Hematopoietic multipotent progenitor cell treated with erythropoietin and hydrocortisone succinate and interleukin-3 and kit ligand, for 17 days (in vitro differentiated cells): ENCODE measurements at places on chromosomes 13 and 19.
A peak's percentile ranks its signal among the peaks of the same experiment; 100 is the strongest.

DNA sequence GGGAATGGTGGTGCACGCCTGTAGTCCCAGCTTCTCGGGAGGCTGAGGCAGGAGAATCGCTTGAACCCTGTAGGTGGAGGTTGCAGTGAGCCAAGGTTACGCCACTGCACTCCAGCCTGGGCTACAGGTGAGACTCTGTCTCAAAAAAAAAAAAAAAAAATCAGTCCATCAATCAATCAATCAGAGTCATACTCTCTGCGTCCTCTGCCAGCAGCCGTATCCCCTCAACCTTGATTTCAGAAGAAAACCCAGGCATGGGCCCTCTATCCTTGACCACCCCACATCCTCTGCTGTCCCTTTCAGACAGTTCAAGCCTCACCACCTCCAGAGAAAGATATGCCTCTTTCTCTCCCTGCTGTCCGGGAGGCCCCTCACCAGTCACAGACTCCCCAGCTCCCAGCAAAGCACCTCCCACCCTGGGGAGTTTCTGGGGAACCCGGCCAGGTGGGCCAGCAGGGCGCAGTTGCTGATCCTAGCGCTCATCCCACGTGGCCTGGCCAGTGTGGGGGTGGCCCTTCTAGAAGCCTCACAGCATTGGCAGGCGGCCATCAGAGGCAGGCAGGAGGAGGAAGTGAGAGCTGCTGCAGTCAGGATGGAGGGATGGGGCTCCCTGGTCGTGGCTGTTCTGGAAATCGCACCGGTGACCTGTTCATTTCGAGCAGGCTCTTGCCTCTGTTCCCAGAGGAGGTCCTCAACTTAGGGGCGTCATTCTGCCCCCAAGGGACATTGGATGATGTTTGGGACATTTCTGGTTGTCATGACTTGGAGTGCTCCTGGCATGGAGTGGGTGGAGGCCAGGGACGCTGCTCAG lies 10.2 kb upstream of the JSRP1 start:
- DNase-seq: peak; percentile 93

DNA sequence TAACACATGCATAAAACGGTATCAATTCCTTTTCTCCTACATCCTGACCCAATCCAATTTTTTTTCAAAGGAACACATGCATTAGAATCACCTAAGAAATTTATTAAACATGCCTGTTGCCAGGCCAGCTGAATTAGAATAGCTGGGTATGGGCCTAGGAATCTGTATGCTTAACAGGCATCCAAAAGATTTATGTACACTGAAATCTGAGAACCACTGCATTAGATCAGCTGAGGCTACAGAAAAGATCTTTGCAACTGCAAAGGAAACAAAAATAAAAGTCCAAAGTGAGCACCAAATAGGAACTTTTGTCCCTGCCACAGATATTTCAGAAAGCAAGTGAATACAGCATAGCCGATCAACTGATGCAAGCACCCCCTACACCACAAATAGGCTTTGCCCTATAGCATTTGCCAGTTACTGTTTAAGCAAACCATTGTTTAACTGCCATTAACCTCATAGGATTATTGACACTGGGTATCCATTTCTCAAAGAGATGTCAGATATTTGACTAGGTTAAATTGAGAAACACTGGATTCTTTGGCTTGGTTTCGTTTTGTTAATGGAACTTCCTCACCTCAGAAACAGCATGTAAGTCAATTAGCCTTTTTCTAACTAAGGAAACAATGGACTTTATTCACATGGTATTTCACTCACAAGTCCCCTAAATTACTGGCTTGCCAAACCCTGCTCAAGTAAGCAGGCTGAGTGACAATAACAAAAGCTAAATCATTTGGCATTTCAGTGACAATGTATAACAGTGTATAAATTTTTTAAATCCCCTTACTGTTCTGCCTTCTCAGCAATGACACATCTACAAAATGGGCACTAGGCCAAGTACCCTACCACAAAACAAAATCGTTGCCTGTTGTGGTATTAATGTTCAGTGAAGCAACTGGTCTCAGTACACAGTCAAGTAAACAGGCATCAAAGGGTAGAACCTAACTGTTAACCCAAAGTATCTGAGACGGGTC lies 67.8 kb downstream of the SUCLA2 start:
- DNase-seq: no peak

- DNase-seq: no peak
Observed at GRCh38 chr13:43879755-43880181, at the start of gene LACC1. TSS of gene LACC1 (plus strand) at chr13:43879904. CDS start at chr13:43880986, 1,082 bp downstream.

DNA sequence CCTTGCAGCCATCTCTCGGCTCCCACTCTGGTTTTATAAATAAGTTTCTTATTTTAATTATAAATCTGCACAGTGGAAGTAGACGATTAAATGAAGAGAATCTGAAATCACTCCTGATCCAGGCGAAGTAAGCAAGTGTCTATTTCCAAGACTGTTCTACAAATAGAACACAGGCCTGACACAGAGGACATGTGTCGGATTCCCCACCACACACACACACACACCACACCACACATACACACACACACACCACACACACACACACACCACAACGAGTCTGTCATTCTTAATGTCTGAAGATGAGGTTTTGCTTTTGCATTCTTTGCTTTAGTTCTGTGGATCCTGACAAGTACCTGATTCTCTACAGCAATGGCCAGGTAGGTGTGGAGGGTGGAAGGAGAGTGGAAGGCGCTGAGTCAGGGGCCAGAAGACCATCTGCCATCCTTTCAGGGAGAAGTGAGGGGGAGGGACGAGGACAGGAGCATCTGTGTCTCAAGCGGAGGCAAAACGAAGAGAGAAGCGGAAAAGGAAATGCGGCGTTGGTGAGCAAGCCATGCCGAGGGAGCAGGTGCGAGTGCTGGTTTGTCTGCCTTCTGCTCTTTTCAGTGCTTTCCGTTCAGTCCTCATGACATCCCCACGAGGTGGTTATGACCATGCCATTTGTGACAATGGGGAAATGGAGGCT lies 110.2 kb downstream of the TEX26 start:
- no peak for DNase-seq

DNA sequence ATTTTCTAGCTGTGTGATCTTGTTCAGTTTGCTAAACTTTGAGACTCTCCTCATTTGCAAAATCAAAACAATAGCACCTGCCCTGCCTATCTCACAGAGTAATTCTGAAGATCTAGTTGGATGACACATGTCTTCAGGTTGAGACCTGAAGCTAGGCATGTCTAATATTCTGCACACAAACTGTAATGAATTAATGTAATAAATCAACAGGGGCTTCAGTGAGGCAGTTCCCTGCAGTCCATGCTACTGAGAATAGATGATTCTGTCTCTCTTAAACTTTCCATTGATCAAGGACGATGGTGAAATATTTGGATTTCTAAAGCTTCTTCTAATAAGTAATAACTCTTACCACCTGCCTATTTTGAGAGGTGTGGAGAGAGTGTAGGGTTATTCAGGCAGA lies 268.1 kb upstream of the TMTC4 start:
- no peak for DNase-seq
